ENCODE measurements at places on chromosomes 3 and 15. TPM values are rescaled to one million over a fixed set of nuclear protein-coding genes. Genes with fewer than 3 reads are reported as not detected.

The NDUFB4 gene
- total RNA-seq, result 217 TPM

The GP9 gene
- total RNA-seq, result not detected

The SST gene
- not detected for total RNA-seq

DNA sequence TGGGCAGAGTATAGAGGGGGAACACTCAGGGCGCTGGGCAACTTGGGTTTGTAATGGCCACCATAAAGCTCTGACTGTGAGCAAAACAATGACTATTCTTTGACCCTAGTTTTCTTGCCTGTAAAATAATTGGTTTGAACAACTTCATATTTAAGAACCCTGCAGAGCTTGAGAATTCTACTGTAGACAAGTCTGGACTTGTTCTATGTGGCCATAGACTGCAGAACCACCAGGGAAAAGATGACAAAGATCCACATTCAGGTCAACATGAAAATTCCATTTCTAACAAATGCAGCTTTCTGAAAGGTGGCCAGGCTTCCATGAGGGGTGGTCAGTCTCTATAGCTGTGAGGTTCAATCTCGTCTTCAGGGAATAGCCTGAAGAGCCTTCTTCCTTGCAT, 239.4 kb upstream of the LRRN1 start:
- no peak for DNase-seq

DNA sequence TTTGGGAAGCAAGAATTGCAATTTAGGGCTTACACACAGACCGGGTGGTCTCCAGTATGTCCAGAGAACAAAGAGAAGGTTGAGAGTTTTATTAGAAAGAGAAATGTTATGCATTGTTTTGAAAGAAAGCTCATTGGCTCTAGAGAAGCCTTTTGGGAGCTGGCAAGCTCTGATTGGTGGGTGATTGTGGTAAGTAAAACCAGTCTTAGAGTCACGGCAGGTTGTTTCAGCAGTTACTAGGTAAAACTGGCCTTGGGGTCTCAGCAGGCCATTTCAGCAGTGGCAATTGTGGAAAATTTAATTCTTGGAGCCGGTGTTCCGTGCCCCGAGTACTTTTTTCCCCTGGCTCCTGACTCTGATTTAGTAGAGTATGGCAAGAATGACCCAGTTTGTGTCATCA, 78.1 kb downstream of the MRPL46 start:
- no peak for DNase-seq
